Erythroblast (primary cell): ENCODE measurements at places on chromosomes 12 and 14.
A peak's percentile ranks its signal among the peaks of the same experiment; 100 is the strongest.

- no peak for DNase-seq
Measured at GRCh38 chr12:92025462-92026207, 120.0 kb downstream of the BTG1 start.

- DNase-seq, result no peak
Measured at GRCh38 chr12:84767079-84767478, 145.5 kb downstream of the SLC6A15 start.

DNA sequence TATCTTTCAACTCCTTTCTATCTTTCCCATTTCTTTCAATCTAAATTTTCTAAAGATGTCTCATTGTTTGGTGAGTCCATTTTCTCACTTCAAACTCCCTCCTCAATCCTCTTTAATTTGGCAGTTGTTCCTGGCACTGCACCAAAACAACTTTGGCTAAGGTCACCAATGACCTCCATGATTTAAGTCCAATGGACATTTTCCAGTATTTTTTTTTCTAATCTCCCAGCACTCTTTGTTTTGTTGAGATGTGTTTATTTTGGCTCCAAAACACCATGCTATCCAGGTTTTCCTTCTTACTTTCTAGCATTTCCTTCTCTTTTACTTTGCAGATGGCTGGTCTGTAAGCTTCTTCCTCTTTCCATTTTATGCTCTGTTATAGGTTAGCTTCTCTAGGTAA is 42.5 kb upstream of the OTOGL start:
- DNase-seq, result no peak

GRCh38 chr14:36996133-36996856 is 176.1 kb downstream of the SLC25A21 start:
- peak; percentile 39 for DNase-seq

DNA sequence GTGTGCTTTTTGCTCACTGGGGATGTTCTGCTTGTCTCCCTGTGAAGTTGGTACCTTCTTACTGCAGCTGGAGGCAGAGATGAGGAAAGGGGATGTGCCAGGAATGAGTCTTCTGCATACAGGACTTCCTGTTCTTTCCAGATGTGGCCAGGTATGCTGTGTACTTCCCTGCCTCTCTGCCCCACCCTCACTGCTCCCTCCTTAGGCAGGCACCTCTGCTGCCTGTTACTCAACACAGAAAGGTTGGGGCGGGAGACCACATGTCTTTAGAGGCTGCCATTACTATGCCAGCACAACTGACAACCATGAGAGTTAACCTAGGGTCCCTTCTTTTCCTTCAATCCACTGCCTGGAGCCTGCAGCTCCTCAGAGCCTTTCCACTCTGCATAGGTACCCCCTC is 2.0 kb upstream of the OAS3 start:
- DNase-seq, result no peak

DNA sequence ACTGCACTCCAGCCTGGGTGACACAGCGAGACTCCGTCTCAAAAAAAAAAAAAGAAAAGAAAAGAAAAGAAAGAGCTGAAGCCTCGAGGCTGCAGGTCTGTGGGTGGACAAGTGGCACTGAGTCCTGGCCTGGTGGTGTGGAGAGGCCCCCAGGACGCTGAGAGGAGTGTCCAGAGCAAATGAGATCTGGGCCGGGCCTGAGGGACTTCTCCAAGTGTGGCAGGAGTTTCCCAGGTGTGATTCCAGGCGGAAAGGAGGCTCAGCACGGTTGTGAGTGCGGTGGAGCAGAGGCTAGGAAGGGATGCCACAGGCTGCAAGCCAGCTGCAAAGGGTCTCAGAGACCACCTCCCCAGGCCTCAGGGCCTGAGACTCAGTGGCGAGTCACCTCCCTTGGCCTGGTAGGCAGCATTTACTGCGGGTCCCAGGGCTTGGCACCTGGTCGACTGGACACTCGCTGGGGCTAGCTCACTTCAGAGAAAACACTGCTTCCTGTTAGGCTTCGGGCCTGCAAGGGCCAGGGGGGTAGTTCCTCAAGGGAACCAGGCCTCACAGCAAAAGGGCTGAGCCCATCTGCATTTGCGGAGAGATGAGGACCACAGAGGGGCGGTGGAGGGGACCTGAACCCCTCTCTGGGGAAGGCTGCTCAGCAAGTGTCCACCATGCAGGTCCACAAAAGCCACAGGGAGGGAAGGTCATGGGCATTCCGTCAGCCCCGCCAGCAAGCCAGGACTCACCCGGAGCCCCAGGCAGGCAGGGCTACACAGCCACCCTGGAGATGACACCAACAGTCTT is 11.7 kb downstream of the TTC7B start:
- DNase-seq, result peak; percentile 31

DNA sequence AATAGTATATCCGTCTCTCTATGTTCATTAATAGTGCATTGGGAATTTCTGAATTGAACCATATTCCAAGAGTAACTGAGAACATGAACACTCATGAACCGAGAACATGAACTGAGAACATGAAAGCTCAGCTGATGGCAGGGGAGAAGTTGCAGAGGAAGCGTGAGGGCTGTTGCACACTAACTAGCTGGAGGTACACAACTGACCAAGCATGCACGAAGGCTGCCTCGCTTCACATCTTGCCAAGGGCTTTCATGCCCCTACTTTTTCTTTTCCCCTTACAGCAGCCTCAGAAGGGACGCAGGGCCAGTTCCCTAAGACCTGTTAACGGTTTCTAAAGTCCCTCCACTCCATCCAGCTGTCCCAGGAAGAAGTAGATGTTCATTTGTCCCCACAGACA is 4.3 kb downstream of the RNASE1 start:
- peak; percentile 48 for DNase-seq

- DNase-seq, result no peak
Measured at GRCh38 chr14:67377916-67378315, 17.8 kb downstream of the EIF2S1 start.

DNA sequence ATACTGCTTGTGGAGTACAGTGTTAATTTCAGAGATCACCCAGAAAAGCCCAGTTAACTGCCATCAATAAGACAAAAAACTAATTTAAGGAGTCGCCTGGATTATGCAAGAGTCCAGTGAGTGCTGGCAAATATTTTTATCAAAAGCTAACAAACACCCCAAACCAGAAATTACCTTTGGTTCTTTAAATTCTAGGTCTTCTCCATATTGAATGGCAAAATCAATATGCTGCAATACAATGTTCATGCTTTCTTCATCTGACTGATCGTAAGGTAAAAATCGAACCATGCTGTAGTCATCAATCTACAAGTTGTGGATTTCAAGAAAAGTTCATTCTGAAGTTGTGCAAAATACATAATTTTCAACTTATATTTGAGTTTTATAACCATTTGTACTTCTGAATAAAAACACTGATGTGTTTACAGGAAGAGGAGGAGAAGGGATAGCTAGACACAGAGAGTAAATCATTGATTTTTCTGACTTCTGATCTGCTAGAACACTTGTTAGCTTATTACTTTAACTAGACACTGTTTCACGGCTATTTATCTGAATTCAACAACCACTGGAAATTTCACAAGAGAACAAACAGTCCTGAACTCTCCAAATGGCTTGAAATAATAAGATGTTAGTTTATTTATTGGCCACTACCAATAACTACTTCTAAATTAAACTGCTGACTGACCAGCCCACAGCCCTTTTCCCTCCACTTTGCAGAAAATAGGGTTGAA is 3.6 kb upstream of the ARPC3 start:
- no peak for DNase-seq

GRCh38 chr14:99909513-99910064 is 116.4 kb downstream of the EML1 start:
- no peak for DNase-seq

- no peak for DNase-seq
Measured at GRCh38 chr12:1147821-1148220, 156.8 kb downstream of the ERC1 start.

- no peak for DNase-seq
Measured at GRCh38 chr12:121344506-121344905, 7.7 kb downstream of the ANAPC5 start.

DNA sequence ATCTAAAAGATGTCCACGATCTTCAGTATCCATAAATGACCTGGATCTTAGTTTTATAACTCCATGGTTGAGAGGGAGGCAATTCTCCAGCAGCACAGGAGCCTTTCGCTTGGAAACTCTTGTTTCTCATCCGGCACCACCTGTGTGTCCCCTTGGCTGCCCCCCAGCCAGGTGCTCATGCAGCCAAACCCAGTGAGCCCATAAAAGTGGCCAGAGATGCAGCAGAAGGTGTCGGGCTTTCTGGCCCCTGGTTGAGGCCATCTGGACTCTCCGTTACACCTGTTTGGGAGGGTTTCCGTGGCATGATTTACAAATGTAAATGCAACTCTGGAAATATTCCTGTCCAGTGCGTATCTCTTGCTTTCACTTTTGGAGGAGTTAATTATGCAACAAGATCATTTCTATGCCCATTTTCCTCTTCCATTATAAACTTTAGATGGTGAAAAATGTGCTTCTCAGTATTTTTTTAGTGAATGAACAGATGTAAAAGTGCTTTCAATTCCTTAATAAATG is 291.1 kb downstream of the DIO2 start:
- DNase-seq, result no peak

GRCh38 chr12:7439579-7440505 is 4.1 kb downstream of the CD163L1 start:
- DNase-seq, result peak; percentile 76

- peak; percentile 47 for DNase-seq
Measured at GRCh38 chr12:49568442-49569162, 660 bp upstream of the MCRS1 start.

DNA sequence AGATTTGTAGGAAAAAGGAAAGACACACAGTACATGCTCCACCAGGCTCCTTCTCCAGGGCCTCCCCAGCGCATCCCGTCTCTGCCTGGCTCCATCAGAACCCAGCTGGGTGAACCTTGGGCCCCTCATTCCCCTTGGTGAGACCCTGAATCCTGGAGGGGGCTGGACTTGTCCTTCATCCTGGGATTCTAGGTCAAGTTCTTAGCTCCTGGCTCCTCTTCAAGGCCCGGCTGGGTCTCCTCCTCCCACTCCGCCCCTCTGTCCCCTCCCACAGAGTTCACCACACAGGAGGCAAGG is 49.2 kb downstream of the PSMA6 start:
- DNase-seq, result no peak

GRCh38 chr14:66842911-66843512 is 335.1 kb downstream of the GPHN start:
- no peak for DNase-seq

GRCh38 chr14:68306934-68307789 is 485.7 kb downstream of the ZFP36L1 start:
- no peak for DNase-seq

GRCh38 chr12:44885902-44886301 is 9.8 kb upstream of the NELL2 start:
- no peak for DNase-seq

- no peak for DNase-seq
Measured at GRCh38 chr14:50026396-50026795, 90.0 kb downstream of the VCPKMT start.

GRCh38 chr12:32651956-32652210 is 27.2 kb upstream of the DNM1L start:
- DNase-seq, result no peak

GRCh38 chr14:53510281-53510912 is 357.3 kb upstream of the DDHD1 start:
- DNase-seq, result no peak

DNA sequence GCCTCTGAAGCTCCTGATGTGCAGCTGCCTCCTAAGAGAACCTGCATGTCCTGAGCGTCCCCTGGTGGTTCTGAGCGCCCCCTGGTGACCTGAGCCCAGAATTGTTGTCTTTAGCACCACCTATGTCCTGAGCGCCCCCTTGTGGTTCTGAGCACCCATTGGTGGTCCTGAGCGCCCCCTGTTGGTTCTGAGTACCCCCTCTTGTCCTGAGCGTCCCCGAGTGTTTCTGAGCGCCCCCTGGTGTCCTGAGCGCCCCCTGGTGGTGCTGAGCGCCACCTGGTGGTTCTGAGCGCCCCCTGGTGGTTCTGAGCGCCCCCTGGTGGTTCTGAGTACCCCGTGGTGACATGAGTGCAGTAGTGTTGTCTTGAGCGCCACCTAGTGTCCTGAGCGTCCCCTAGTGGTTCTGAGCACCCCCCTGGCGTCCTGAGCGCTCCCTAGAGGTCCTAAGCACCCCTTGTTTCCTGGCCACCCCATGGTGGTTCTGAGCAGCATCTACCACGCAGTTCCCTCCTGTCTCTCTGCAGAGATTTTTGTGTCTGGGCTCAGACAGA is 782.5 kb downstream of the TMEM121 start:
- DNase-seq, result peak; percentile 90

- peak; percentile 37 for DNase-seq
Measured at GRCh38 chr12:122891661-122892525, 4.0 kb downstream of the VPS37B start.

- DNase-seq, result no peak
Measured at GRCh38 chr12:116718655-116719454, 19.0 kb downstream of the SPRING1 start.

DNA sequence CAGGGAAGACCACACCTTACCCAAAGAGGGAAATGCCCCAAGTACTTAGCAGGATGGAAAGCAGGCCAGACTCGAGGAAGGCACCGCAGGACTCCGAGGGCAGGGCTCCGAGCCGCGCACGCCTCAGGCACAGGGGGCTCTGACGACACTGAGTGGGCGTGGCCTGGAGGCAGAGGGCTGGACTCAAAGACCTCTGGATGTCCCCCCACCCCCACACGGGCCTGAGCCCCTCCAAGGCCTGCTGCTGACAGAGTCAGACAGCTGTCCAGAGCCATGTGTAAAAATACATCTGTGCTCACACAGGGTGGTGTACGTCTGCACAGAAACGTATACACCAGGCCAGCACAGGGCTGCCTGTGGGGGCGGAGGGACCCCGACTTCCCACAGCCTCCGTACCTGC is 1.4 kb downstream of the AKT1 start:
- DNase-seq, result peak; percentile 64

DNA sequence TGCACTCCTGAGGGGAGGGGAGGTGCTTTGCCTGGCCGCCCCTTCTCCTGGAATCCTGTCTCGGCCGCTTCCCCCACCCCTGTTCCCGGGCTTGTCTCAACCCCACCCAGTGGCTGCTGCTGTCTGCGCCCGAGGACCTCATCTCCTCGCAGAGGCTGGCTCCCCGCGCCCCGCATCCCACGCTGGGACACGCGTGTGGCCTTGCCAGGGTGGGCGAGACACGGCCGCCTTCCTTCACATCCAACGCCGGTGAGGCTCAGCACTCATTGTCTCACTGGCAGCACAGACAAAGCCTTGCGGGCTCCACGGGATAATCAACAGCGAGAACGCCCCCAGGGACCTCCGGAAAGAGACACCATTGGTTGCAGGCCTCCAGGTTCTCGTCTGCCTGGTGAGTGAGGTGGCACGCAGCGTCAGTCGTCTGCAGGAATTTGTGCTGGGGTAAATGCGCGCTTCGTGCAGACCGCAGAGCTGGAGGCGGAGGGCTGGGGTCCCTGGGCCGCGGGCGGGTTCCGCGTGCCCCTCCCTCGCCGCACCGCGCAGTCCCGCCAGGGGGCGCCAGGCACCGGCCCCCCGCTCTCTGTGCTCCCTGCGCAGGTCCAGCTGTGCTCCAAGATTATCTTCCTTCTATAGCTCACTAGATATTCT is 26.8 kb downstream of the CCDC177 start:
- peak; percentile 24 for DNase-seq

DNA sequence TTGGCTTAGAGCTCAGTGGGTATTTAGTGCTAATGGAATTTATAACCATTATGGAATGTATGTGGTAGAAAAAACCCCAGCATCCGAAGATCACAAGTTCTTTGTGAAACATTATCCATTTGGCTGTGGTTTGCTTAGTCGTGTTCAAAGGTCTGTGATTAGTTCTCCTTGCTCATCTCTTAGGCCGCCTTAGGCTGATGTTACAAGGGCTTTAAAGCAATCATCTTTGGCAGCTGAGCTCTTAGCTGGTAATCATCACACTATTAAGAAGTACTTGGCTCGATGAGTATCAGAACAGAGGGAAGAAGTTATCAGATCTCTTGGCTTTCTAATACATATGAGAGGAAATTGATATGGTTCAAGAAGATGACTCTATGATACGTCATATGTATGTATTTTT is 124.1 kb upstream of the E2F7 start:
- no peak for DNase-seq

- no peak for DNase-seq
Measured at GRCh38 chr12:114774197-114774596, 90.2 kb upstream of the TBX3 start.
